Activated CD4-positive, alpha-beta T cell treated with anti-CD3 and anti-CD28 coated beads for 24 hours (primary cell): ENCODE measurements at places on chromosomes 7 and 10.

DNA sequence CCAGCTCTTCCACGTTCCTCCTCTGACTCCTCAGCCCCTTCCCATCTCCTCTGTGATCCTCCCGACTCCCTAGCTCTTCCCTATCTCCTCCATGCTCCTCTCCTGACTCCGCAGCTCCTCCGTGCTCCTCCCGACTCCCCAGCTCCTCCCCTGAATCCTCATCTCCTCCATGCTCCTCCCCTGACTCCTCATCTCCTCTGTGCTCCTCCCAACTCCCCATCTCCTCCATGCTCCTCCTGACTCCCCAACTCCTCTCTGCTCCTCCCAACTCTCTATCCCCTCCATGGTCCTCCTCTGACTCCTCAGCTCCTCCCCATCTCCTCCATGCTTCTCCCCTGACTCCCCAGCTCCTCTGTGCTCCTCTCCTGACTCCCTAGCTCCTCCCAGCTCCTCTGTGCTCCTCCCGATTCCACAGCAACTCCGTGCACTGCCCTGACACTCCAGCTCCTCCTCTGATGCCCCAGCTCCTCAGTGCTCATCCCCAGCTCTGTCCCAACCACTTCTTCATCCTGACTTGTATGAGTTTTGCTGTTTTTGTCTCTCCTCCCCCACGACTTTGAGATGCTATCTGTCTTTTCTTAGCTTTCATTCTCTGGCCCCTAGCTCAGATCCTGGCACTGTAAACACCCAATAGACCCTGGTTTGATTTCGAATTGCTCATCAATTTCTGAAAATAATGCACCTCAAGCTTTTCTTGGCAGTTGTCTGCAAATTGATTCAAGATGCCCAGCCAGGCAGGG, 38.3 kb downstream of the OAT start:
- no peak for DNase-seq

DNA sequence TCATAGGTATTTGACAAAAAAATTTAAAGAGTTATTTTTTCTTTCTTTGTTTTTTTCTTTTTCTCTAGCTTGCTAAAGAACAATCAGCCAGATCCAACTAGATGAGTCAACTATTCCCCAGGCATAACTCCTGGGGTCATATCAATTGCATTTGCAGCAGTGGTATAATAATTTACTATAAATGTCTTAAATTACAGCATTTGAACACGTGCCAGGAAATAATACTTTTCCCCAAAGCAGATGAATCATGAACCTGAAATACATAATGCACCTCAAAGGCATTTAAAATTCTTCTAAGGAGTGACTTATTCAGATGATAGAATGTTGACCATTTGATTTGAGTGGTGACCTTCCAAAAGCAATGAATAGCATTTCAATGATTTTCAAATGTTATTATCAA, 190.1 kb downstream of the LRRTM3 start:
- no peak for DNase-seq

DNA sequence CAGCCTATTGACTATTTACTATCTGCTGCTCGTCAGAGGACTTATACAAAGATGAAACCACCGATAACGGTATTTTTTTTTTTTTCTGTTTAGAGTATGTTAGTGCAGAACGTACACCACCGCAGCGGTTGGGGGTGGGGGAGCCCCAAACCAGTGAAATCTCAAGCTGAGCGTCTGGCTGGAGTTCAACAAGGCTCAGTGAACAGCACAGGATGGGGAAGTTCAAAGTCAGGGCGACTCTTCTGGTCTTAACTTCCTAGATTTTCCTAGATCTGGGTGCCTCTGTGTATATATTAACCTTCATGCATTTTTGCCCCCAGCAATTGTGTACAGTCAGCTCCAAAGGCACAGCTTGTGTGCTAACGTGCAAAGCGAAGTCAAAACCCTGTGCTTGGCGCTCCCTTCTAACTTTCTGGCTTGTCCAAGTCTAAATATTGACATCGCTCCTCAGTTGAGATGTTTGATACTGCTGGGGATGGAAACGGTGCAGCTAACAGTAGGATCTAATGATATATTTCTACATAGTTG, 1.1 kb downstream of the RHOBTB1 start:
- DNase-seq = no peak

GRCh38 chr10:8044908-8045725, 9.4 kb upstream of the GATA3 start:
- DNase-seq = no peak

DNA sequence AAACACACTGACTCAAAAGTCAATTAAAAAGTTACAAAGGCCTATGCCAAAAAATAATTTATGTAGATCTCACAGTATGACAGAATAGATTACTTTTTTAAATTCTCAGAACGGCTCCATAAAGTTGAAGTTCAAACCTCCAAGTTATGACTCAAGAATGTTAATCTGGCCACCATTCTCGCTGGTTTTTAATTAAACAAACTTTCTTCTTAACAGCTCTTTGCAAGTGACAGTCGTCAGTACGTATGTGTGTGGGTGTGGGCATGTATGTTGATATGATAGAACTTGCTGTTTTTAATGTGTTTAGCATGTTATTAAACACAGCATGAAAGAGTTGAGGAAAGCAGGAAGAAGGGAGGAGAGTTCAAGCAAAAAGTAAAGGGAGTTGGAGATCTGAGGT, 18.5 kb downstream of the PRKCQ start:
- DNase-seq = no peak

GRCh38 chr7:142338633-142339501, 81.0 kb upstream of the PRSS58 start:
- DNase-seq = no peak

GRCh38 chr10:46096446-46096845, 50.4 kb upstream of the MSMB start:
- DNase-seq = no peak

DNA sequence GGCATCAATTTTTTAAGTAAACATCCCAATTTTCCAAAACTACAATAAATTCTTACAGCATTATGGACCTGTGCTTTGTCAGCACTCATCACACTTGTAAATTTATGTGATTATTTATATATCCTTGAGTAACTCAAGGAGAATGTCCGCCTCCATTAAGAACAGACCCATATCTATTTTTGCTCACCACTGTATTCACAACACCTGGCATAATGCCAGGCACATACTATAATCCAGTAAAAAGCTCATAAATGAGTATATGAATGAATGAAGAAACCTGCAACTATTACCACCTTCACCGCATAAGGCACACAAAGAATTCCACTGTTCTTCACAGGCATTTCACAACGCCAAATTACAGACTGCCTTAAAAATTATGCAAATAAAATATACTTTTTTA, 46.9 kb downstream of the MINDY3 start:
- DNase-seq = no peak

GRCh38 chr7:112400141-112400540, 50.1 kb upstream of the IFRD1 start:
- no peak for DNase-seq

DNA sequence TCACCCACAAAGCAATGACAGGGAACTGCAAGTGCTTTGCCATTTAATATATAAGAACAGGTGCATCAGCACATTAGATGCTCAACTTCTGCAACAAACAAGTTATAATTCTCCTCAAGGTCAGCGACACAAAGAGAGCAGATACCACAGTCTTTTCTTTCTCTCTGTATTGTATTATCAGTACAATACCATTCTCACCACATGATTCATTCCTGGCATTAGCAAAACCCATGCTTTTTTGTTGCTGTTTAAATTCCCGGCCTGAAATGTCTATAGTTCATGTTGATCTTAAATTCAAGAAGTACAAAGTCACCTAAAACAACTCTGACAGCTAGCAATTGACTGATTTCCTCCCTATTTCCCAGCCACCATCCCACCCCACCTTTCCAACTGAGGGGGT, 111.8 kb upstream of the FEZF1 start:
- DNase-seq = no peak

DNA sequence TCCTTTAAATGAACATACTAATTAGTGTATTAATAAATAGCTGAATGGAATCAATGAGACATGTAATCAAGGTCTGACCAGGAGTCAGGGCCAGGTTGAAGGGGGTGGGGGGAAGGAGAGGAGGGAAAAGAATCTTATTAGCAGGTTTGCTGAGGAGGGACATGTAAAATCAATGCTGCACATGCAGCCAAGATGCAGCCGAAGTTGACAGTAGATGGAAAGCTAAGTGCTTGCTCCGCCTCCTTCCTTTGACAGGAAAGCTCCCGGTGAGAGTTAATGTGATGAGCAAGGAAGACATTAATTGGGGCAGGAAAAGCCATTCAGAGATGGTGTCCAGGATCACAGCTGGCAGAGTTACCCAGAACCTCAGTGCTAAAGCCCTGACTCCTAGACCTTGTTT, 24.4 kb downstream of the PLXNA4 start:
- no peak for DNase-seq

DNA sequence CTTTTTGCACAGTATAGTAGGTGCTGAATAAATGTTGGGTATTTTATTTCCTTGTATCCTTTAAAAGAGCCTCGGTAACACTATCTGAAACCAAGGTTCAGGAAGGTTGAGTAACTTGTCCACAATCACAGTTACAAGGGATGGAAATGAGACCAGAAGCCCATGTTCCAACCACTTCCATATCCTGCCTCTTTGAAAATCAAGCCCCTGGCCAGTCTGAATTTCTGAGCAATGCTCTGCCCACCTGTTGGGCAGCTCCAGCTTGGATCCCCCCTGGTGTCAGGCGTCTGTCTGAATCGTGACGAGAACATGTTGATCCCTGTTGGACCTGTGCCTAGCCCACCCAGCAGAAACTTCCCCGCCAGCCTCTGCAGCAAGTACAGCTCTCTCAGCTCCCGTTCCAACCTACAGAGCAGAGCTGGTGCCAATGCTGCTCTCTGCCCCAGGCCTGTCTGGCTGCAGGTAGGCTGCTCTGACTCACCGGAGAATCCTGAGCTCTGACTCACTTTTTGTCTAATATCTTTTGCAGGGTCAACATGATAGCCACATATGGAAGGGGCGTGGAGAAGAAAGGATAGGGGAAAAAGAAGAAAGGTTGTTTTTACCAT, 595.5 kb downstream of the INHBA start:
- DNase-seq = no peak

DNA sequence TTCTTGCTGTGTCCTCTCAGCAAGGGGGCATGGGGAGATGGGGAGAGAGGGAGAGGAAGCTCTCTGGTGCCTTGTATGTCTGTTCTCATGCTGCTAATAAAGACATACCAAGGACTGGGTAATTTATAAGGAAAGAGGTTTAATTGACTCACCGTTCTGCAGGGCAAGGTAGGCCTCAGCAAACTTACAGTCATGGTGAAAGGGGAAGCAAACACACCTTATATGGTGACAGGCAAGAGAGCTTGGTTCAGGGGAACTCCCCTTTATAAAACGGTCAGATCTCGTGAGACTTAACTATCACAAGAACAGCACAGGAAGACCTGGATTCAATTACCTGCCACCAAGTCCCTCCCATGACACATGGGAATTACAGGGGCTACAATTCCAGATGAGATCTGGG, 464.7 kb upstream of the CELF2 start:
- no peak for DNase-seq

GRCh38 chr7:91645542-91645941, 235.0 kb downstream of the MTERF1 start:
- DNase-seq = no peak

- no peak for DNase-seq
These were observed 24.1 kb upstream of the CHST15 start for GRCh38 chr10:124117511-124117785.

DNA sequence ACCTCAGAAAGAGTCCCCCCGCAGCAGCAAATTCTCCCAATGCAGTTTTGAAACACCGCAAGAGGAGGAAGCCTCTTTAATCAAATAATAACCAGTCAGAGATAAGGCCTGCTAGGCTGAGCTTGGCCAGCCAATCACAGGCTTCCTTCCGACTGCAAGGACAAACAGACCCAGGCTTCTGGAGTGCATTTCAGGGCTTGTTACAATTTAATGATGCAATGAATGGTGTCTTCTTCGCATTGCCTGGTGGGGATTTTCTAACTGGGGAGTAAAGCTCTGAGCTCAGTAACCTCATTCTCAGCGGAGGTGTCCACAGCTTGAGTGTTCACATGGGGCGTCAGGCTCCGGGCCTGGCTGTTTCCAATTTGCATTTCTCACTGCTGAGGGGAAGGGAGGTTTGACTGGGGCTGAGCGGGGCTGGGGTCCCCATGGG, 31.8 kb upstream of the GPAM start:
- no peak for DNase-seq

DNA sequence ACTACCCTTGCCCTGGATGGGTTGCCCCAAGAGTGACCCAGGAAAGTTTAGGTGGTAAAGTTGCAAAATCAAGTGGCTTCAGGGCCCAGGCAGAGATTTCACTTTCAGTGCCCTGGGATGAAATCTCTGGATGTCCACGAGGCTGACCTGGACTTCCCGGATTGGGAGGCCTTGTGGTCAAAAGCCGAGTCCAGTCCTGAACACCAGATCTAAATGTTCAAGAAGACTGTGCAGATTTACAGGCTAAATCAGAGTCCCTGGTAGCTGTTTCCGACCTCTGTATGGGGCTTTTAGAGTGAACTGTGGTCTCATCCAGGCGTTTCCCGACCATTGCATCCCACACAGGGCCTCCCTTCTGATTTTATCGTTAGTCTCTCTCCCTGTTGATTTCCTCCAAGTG, 95.3 kb downstream of the WDR11 start:
- no peak for DNase-seq

DNA sequence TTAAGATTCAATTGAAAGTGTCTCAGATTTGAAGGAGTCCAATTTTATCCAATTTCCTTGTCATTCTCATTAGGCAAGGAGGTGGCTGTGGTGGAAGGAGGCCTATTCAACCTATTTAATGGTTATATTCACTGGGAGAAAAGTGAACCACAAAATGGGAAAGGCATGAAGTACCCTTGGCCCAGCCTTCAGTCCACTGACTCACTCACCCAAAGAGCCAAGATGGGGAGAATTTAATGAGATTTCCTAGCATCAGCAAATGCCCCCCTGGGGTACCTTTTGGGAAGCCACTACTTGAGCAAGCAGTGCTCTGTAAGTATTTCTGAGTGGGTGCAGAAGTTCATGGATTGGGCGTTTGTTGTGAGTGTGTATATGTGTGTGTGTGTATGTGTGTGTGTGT, 144.1 kb downstream of the NRP1 start:
- no peak for DNase-seq
